ENCODE measurements at places on chromosomes 5 and 9. TPM values are rescaled to one million over a fixed set of nuclear protein-coding genes. Genes with fewer than 3 reads are reported as not detected.
A peak's percentile ranks its signal among the peaks of the same experiment; 100 is the strongest.

DNA sequence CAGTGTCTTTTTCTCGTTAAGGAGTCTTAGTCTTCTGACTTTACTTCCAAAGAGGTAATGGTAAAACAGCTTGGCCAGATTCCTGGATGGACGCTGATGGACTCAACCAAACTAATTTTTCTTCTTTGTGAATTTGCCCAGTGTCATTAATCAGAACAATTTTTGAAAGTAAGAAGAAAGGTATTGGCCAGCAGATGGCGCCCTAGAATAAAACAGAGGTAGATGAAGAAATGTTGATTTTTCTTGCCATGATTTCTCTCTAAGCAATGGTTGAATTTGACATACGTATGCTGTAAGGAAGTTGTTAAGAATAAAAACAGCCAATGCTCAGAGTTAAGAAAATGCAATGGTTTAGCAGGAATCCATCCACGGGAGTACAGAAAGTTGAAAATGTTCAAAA lies 500.0 kb downstream of the DIRAS2 start:
- peak; percentile 4 for DNase-seq

Gene DPYSL3
- 42.4 TPM for total RNA-seq

GRCh38 chr9:98967257-98967656 lies 23.6 kb downstream of the COL15A1 start:
- DNase-seq = no peak

DNA sequence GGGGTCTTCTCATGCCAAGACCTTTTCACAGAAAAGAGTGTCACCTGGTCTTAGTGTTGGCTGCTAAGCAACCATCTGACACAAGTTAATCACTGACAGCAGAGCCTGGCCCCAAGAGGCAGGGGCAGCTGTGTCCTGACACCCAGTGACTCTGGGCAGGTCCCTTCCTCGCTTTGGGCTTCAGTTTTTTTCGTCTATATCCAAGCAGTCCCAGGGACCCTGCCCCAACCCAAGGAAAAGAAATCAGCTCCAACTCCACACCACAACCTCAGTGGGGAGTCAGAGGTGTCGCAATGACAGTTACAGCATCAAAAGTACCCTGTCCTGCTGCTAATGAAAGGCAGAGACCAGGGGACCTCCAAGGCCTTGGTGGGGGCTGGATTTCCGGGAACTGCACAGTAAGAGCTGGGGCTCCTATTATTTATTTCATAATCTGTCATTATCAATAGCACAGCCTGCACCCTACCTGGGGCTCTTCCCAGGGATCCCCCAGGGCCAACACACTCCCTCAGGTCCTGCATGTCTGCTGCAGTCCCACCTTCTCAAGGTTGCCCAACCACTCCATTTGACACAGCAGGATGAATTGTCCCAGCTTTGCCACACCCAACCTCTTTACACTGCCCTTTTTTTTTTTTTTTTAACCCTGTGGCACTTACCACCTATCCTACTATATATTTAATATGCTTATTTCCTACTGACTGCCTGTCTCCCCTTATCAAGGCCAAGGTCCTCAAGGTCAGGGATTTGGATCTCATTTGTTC lies 9.4 kb downstream of the ANKS6 start:
- DNase-seq = no peak

Gene SHC3
- total RNA-seq = 5.1 TPM

DNA sequence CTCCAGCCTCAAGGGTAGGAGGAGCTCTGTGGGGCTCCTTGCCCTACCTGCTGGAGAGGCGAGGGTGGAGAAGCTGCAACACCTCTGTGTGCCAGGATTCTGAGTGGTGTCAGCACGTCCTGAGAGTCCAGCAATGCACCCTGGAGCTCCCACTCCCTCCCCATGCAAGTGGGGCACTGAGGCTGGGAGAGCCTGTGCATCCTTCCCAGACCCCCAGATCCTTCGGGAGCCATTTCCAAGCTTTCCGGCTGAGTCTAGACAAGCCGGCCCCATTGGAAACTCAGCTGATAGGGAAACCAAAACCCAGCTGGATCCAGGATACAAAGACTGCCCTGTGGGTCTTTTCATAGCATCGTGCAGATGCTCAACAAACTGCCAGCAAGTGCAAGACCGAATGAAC lies 1.8 kb downstream of the FAM163B start:
- DNase-seq = no peak

DNA sequence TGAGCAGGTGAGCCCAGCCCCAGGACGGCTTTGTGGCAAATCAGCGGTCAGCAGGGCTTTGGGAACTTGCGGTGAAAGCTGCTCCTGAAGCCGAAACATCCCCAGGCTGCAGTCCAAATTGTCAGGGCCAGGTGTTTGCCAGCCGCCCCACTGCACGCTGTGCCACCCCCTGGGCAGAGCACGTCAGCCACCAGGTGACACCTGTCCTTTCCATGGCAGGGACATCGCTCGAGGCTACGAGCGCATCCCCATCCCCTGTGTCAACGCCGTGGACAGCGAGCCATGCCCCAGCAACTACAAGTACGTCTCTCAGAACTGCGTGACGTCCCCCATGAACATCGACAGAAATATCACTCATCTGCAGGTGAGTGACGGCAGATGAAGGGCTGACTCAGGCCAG lies 64.4 kb upstream of the CACNA1B start:
- no peak for DNase-seq

DNA sequence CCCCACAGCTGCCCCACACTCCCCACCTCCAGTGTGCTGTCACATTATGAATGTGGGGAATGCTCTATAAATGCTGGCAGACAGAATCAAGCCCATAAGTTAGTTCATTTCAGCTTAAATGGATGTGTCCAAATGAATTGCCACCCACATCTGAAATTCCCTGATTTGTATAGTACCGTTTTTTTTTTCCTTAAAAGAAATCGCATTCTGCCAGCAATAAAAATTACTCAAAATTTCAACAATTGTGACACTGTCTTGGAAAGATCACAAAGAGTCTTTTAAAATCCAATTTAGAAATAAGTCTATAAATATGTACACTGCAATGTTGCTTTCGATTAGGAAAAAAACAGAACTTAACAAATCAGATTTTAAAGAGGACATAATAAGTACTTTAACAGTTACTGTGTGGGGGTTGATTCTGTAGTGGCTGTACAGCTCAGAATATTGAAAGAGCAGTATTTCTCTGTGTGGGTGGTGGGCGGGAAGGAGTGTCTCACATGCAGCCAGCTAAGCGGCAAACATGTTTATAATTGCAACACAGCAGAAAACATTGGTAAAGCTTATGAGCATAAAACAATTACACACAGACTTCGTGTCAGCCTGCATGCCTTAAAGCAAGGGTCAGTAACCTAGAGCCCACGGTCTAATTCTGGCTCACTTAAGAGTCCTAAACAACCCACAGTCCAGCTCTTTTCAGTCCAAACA lies 24.9 kb upstream of the CSNK1G3 start:
- DNase-seq = no peak

Gene HTR4
- not detected for total RNA-seq

Gene PKD2L2
- total RNA-seq = not detected

Gene AK8
- 1.6 TPM for total RNA-seq

- DNase-seq = no peak
These were observed 79.6 kb upstream of the RNU6ATAC start for GRCh38 chr9:134243778-134244467.

DNA sequence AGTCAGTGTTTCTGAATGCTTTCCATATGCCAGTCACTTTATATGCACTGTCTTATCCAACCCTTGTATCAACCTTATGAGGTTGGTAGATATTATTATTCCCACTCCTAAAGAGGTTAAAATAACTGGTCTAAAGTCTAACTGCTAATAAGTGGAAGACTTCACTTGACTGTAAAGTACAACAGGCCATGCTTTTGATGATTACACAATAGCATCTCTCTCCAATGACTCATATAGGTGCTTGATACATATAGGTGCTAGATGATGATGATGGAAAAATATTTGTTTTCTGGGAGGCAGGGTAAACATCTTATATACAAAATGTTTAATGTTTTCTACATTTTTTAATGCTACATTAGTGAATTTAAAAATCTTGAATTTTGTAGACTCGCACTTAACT lies 75.9 kb upstream of the NR3C1 start:
- no peak for DNase-seq

Gene TLR4
- 5.9 TPM for total RNA-seq

DNA sequence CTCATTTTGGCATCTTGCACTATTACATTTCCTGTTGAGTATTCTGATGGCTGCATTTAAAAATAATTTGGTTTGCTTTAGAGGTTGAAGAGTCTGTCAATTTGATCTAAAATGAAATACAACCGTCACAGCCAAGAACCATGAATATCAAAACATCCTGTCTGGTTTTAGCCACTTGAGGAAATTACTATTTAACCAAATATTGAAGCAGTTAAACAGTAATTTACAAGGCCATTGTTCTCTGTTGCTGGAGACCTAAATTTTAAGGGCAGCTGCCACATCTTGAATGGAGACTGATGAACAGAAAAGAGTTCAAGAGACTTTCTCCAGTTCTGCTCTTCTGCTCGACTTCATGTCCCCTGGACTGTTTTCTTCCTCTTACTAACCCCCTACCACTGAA lies 549.4 kb downstream of the LRRC70 start:
- DNase-seq = no peak

DNA sequence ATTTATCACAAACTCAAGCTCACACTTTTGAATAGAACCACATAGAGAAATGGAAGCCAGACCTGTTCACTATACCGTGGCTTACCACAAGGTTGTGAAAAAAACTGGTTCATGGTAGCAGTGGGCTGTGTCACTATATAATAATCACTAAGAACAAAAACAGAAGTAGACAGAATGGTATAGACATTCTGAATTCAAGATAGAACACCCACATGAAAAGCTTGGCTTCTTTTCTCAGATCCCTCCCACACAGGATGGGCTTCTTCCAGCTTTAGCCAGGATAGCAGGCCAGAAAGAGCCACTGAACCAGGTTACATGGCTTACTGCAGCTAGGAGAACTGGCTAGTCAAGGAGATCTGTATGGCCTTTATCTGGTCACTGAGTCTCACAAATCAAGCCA lies 6.1 kb upstream of the NRG2 start:
- DNase-seq = no peak

Data from kidney epithelial cell (primary cell).